ENCODE measurements at places on chromosomes 3 and 15.

GRCh38 chr15:82751308-82751707 lies 41.6 kb upstream of the AP3B2 start:
- DNase-seq: no peak

GRCh38 chr3:197750396-197750831 lies 731 bp downstream of the FYTTD1 start:
- peak; percentile 81 for DNase-seq

- DNase-seq: no peak
These were observed 12.8 kb upstream of the SRP14 start for GRCh38 chr15:40051616-40052415.

DNA sequence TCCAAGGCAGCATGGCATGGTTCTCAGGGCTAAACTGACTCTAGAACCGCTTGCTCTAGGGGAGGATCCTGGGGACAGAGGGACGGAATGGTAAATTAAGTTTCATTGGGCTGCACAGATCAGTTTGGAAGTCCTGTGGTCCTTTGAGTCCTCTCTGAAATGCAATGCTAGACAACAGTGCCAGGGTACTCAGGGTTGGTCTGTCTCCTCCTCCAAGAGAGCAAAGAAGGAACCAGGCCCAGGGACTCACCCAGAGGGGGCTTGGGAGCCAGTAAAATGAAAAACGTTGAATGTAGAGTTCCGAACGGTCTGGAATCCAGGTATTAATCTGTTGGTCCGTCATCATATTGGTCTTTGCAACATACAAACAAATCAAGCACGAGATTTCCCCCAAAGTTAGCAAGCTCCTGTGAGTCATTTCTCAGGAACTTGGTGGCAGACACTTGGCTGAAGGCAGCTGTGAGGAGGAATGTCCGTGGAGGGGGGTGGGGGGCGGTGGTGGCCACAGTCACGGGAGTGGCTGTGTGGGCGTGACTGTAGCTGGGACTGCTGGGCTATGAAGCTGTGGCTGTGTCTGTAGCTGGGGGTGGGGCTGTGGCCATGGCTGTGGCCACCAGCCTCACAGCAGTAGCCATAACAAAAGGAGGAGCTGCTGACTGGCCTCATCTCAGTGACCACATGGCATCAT lies 361.0 kb downstream of the SHQ1 start:
- peak; percentile 97 for DNase-seq

- DNase-seq: peak; percentile 82
These were observed 76.8 kb downstream of the BDH1 start for GRCh38 chr3:197478746-197479668.

GRCh38 chr3:65436580-65436979 lies 602.1 kb downstream of the MAGI1 start:
- peak; percentile 17 for DNase-seq

DNA sequence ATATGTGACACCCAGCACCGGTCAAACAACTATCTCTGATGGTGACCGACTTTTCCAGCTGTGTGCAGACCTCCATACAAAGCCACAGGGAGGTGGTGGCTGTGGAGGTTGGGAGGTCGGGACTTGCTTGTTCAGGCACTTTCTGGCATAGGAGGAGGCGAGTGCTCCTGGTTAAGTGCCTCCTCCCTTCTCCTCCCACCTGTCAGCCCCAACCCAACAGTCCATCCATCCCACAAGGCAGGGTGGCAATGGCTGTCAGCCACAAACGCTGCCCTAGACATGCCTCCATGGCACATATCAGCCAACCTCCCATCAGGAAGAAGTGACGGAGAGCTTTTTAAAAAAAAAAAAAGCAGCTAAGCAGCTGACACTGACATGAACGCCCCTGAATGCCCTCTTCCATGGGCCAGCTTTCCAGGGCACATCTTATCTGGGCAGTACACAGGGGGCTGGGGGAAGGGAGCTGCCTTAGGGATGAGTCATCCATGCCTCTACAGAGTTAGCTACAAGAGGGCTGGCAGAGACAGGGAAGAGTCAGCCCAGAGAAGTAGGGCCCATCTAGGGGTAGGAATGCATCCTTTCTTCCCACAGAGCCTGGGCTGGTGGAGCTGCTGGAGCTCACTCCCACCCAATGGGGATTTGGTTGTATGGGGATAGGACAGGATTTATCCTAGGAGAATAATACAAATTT lies 41.2 kb downstream of the CCDC12 start:
- peak; percentile 99 for DNase-seq

All from EH (cell line).